ENCODE measurements at places on chromosomes 2 and 18.
A peak's percentile ranks its signal among the peaks of the same experiment; 100 is the strongest.

GRCh38 chr2:231200805-231201474 is 2.5 kb downstream of the ARMC9 start:
- no peak for DNase-seq

DNA sequence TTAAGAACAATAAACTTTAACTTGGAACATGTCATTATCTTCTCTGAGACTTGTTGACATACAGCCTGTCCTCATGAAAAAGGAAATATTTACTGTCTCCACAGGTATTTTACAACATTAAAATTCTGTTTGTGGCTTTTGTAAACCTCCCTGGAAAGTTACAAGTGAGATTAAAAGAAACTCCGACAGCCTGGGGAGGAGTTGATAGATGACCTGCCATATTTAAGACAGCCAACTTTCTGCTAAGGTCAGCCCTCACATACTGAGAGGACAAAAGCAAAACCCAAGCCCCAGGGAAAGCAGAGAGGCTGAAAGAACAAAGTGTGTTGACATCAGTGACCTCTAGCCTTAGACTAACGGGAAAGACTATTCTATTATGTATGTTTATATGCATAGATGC is 350.2 kb downstream of the RIT2 start:
- DNase-seq: no peak

DNA sequence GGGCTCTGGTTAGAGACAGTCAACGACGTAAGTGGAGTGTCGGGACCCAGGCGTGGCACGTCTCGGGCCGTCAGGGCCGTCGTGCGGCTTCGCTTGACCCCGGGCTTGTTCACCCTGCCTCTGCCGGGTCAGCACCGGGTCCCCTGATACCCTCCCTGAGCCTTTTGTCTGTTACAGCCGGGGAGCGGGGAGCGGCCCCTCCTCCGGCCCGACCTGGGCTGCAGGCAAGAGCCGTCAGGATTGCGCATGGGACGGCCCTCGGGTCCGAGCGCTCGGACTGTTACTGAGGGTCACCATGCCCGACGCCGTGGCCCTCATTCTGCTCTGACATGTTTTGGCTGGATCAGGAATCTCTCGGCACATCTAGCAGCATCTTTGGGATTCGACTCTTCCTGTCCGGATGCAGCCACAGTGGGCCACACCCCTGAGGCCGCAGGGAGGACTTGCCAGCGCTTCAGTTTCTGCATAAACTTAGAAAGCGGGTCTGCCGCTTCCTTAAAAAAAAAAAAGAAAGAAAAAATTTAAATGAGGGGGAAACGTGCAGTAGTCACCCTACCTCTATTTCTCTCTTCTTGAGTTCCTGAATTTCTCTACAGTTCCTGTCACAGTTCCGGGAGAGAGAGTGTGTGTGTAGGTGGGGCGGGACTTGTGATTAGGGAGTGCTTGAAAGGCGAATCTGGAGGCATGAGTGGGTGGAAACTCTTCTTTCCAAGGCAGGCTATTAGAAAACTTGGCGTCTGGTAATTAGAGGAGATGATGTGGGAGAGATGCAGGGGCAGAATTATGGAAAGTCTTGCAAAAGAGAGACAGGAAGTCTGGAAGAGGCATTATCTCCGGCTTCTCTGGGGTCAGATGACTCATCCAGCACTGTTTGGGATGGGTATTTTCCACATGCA is 909 bp downstream of the TMEM87B start:
- DNase-seq: peak; percentile 54

DNA sequence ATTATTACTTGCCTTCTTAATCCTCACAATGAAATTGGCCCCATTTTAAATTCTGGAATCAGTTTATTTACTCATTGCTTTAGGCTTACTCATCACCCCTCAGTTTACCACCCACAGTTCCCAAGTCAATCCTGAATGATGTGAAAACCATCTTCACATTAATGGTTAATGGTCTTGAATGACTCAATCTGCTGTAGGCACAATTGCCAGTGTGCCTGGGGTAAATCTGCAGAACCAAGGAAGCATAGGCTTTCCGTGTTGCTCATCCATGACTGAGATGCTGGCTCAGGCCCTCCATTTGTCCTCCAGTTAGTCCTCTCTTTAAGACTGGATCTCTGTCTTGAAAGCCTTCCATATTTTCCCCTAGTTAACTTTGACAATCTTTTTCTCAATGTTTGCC is 164.5 kb downstream of the PMAIP1 start:
- no peak for DNase-seq

GRCh38 chr2:3639015-3639630 is 18.9 kb upstream of the ALLC start:
- DNase-seq: no peak

GRCh38 chr2:25041307-25041927 is 459 bp upstream of the EFR3B start:
- peak; percentile 38 for DNase-seq

- no peak for DNase-seq
These were observed 38.4 kb upstream of the MRPL19 start for GRCh38 chr2:75607988-75608683.

- no peak for DNase-seq
These were observed 10.6 kb downstream of the IRS1 start for GRCh38 chr2:226788881-226789490.

- DNase-seq: no peak
These were observed 2.2 kb upstream of the ZNF407 start for GRCh38 chr18:74595431-74595830.

- DNase-seq: no peak
These were observed 31.7 kb downstream of the MAP4K3 start for GRCh38 chr2:39405364-39405763.

DNA sequence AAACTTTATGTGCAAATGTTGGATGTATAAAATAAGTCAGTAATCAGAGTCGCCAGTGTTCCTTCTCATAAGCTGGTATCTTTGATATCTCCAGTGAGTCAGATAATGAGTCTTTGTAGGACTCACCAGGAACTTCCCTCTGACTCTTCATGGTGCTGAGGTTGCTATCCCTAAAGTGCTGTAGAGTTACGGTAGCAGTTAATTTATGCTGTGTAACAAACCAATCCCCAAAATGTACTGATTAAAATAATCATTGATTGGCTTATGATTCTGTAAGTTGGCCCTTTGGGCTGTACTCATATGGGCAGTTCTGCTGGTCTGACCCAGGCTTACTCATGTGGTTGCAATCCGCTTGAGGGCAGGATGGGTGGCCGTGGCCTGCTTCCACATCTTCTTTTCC is 43.8 kb downstream of the MAIP1 start:
- no peak for DNase-seq

- DNase-seq: peak; percentile 84
These were observed 32.8 kb upstream of the SLC14A1 start for GRCh38 chr18:45690975-45691815.

- no peak for DNase-seq
These were observed 26.3 kb downstream of the KIF3C start for GRCh38 chr2:25955869-25956535.

GRCh38 chr2:9258501-9258900 is 51.9 kb downstream of the ASAP2 start:
- DNase-seq: no peak

DNA sequence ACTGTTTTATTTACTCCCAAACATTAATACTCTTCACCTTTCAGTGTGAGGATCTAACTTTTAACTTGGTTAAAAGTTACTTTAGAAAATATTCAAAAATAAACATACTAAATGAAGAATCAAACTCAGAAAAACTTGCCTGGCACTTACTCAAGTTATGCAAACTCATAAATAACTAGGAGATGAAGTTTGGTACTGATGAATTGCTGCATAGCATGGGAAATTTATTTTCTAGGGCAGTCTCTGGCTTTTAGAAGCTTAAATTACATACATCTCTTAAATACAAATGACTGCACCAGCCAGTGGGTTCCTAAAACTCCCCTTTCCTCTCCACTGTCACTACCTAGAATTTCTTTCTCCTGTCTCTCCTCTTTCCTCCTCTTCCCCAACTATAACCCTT is 46.7 kb upstream of the CREB1 start:
- DNase-seq: no peak

GRCh38 chr2:31693882-31694281 is 113.1 kb upstream of the SRD5A2 start:
- no peak for DNase-seq

DNA sequence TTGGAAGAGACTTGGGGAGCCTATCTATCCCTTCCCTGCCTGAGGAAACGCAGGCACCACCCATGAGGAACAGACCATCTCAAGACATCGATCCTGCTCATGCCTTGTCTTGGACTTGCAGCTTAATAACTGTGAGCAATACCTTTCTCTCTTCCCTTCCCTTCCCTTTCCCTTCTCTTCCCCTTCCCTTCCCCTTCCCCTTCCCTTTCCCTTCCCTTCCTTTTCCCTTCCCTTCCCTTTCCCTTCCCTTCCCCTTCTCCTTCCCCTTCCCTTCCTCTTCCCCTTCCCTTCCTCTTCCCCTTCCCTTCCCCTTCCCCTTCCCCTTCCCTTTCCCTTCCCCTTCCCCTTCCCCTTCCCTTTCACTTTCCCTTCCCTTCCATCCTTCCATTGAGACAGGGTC is 650.7 kb upstream of the SOX11 start:
- no peak for DNase-seq

GRCh38 chr2:1541819-1542475 is 128.7 kb downstream of the TPO start:
- no peak for DNase-seq

DNA sequence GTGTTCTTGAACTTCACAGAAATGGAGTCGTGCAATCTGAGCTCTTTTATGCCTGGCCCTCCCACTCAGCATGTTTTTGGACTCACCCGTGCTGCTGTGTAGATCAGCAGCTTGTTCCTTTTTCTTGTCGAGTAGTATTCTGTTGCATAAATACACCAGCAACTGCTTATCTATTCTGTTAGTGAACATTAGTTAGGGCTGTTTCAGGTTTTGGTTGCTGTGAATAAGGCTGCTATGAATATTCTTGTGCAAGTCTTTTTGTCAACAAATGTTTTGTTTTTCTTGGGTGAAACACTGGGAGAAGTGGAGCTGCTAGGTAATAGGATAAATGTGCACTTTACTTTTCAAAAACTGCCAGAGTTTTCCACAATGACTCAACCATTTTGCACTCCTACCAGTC is 15.3 kb upstream of the CIDEA start:
- DNase-seq: no peak

DNA sequence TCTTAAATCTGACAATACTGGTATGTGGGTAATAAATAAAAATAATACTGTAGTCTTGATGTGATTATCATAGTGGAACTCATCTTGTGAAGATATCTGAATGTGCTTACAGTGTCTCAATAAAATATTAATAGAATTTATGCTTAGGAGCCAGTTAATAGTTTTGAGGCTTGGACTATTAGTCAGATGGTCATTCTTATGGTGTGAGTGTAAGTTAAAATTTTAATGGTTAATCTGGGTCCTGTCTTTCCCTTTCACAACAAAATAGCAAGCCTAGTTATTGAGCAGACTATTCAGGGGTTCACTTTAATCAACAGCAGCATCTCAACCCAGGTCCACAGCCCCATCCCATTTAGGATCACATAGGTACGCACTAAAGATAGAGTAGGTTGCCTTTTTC is 138.9 kb downstream of the HAUS1 start:
- DNase-seq: no peak

DNA sequence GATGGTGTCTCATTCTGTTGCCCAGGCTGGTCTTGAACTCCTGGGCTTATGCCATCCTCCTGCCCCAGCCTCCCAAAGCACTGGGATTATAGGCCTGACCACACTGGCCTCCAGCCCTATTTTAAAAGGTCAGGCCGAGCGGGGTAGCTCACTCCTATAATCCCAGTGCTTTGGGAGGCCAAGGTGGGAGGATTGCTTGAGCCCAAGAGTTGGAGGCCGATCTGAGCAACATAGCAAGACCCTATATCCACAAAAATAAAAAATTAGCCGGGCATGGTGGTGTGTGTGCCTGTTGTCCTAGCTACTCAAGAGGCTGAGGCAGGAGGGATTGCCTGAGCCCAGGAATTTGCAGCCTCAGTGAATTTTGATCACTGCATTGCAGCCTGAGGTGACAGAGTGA is 3.9 kb downstream of the CAB39 start:
- DNase-seq: no peak

DNA sequence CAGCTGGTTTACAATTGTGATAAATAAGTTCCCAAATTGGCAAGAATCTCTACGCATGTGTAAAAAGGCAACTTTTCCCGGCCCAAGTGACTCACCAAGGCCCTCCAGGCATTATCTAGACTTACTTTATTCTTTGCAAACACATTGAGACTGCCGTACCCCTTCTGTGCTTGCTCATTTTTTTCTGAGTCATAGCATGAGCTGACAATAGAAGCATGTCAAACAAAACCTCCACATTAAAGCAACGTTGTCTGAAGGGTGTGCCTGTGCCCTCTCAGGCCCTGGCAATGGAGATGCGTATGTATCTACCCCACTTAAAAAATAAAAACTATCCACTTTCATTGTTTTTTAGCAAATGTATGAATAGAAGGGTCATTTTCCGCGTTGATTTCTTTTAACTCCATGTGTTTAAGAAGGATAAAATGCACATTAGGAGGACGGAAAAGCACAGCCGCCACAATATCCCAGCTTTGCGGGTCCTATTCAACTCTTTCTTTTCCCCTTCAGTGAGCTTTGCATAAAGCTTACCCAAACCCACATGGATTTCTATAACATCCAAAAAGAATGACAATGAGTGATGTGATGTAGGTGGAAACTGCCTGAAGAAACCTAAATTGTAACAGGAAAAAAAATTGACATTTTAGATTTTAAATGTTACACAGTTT is 298.2 kb downstream of the CDCA7 start:
- no peak for DNase-seq

DNA sequence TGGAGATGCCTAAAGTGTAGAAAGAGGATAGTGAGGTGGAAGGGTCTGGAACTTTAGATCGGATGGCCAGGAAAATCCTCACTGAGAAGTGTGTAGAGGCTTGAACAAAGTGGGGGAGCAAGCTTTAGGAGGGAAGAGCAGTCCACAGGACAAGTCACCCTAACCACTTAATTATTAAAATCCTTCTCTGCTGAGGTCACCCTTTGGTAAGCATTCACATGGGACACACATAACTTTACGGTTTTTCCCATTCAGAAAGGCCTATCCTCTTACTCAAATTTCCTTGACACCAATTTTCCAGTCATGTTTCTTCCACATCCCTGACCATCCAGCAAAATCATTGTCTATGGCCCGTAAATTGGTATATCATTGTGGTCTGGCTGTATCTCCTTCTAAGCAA is 31.0 kb upstream of the ZEB2 start:
- DNase-seq: no peak

- DNase-seq: no peak
These were observed 25.6 kb downstream of the CYTIP start for GRCh38 chr2:157418239-157418641.

DNA sequence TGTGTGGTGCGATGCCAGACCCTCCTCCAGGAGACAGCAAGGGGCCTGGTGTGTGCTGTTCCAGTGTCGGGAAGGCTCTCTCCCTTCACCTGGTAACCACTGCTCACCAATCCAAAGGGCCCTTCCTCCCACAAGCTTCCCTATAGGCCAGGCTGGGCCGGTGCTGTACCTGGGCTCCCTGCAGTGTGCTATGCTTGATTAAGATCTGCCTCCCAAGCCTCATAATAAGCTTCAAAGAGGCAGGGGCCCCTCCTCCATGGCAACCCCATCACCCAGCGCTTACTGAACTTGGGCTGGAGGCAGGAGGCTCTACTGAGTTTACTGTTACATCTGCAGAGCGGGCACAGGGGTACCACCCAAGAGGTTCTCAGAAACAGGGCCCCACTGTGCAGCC is 4.5 kb upstream of the MAL start:
- DNase-seq: no peak
